ENCODE measurements at places on chromosomes 2 and 18.

DNA sequence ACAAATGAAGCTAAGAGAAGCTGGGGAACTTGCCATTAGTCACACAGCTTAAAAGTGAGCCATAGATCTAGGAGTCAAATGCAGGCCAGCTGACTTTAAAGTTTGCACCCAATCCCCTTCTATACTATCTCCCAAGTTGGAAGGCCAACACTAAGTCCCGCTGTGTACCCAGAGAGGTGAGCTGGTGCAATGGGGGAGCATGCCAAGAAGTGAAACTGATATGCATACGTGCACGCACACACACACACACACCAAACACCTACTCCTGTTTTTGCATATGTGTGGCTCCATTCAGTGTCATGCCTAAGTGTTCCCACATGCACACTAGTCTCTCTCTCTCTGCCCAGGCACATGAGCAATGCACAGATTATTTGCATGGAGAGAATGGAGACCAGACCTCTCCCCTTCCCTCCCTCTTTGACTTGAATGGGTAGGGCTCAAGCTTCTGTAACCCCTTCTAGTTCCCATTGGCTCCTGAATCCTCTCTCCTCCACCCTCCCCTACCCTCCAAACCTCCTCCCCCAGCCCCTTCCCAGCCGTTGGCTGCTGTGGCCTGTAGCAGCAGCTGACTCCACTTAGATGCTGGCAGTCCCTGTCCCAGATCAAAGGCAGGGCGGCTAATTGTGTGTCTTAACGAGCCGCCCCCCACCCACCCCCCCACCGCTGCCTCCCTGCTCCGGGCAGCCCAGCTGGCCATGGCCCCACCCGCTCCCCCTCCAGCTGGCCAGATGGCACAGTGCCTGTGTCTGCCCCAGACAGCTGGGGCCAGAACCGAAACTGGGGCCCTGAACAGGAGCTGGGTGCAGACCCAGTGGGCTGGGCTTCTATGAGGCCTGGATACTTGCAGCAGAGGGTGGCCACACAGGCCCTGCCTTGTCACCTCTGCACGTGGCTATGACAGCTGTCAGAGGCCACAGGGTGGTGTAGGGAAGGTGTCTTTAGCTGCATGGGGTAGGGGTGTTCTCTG is 5.6 kb downstream of the WNT10A start:
- no peak for DNase-seq

GRCh38 chr2:96928277-96928781 is 58.1 kb downstream of the FAM178B start:
- DNase-seq = no peak

DNA sequence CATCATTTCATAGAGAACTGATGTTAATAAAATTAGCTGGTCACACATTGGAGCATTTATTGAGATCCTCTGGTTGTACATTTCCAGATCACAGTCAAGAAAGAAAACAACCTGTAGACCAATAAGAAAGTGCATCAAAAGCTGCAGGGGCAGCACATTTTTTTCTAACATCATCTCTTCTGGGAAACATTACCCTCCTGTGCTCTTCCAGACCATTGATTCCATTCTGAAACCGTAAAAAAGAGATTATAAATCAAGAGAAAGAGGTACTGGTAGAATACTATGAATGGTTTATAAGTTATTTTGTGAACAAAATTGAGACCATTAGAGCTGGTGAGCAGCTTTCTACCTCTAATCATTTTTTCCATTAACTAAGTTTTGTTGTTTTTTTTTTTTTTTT is 1548.2 kb upstream of the CELF4 start:
- no peak for DNase-seq

DNA sequence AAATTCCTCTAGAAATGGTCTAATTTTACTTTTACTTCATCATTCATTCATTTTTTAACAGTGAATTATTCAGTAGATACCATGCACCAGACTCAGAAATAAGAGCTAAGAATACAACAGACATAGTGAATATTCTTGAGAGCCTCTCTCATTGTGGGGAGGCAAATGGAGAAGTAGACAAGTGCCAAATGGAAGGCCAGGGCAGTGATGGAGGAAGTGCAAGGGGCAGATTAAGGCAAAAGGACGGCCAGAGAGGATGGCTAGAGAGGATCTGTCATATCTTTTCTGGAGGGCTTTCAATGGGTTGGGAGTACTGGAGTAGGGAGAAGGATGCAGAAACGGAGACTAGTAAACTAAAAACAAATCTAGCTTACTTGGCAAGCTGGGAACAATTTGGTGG is 19.0 kb upstream of the RMDN2 start:
- no peak for DNase-seq

DNA sequence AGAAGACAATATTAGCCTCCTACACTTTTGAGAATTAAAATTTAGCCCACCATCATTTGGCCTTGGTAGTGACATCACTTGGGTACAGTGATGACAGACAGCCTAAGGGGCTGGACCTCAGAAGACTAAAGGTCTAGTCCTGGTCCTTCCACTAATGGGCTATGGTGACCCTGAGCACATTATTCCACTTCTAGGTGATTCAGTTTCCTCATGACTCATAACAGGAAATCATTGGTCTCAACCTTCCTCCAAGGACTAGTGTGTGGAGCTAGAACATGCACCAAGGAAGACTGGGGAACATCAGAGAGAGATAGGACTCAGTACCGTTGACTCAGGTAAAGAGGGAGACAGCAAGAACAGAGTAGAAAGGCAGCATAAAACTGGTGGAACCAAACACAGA is 64.0 kb downstream of the TFCP2L1 start:
- no peak for DNase-seq

- peak; percentile 7 for DNase-seq
These were observed 46.1 kb upstream of the TBC1D8 start for GRCh38 chr2:101197215-101197745.

- DNase-seq = no peak
These were observed 158.1 kb downstream of the RBM43 start for GRCh38 chr2:151103551-151103950.

- DNase-seq = no peak
These were observed 25.6 kb upstream of the KLHL14 start for GRCh38 chr18:32798209-32798960.

GRCh38 chr2:101148777-101149176 is 2.4 kb downstream of the TBC1D8 start:
- DNase-seq = no peak

- DNase-seq = no peak
These were observed 123.1 kb downstream of the KYNU start for GRCh38 chr2:143000599-143000998.

GRCh38 chr18:27130065-27130630 is 55.0 kb downstream of the CHST9 start:
- DNase-seq = no peak

DNA sequence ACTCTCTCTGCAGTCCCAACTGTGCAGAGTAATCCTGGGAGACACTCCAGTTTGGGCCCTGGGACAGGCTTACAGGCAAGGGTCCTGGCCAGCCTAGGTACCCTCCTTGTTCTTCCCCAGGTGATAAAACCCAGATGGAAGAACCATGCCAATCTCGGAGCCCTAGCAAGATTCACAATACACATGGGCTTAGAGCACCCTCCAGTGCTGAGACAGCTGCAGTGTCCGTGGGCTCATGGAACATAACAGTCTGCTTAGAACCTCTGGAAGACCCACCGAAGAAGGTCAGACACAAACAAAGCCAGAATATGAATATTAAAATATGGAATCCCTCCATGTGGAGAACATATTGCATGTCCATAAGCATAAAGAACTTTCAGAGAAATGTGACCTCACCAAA is 568.1 kb downstream of the KCNJ3 start:
- DNase-seq = no peak

DNA sequence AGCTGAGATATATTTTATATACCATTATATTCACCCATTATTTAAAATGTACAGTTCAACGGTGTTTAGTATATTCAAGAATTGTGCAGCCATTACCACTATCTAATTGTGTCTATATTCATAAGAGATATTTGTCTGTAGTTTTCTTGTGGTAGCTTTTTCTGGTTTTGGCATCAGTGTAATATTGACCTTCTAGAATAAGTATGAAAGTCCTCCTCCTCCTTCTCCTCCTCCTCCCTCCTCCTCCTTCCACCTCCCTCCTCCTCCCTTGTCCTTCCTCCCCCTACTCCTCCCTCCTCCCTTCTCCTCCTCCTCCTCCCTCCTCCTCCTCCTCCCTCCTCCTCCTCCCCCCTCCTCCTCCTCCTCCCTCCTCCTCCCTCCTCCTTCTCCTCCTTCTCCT is 72.0 kb downstream of the MERTK start:
- DNase-seq = no peak

DNA sequence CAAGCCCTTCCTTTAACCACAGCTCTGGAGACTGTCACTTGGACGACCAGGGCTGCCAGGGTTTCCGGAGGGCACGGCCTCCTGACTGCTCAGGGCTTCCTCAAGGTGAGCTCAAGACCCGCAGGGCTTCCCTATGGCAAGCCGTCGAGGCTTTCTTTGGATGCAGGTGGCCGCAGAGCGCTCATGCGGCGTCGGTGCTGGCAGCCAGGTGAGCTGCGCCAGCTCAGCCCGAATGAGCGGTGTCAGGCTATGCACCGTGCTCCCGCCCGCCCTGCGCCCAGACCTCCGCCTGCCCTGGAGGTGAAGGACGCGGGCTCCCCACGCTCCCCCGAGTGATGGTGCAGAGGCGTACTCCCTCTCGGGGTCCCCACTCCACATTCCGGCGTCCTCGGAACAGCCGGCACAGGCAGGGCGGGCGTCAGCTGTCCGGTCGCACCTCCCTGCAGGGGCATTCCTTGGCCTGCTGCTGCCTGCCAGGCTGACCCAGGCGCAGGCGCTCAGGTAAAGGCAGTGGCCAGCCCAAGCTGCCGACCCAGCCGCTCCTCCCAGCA is 20.8 kb upstream of the TUBB6 start:
- DNase-seq = no peak

DNA sequence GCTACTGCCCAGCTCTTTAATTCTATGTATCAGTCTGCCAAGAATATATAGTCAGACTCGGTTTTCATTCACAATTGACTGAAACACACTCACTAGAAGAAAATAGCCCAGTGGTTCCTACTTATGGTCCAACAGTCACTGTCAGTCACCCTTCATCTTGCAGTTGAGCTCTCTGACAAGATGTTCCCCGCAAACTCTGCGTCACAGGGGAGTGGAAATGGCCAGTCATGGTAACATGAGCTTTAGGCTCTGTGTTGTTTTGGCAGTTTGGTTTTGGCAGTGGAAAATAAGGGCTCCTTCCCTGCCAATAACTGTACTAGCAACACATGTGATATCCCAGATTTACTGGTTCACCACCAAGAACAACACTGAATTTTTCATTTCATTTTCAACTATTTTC is 122.5 kb downstream of the PRPF40A start:
- no peak for DNase-seq

DNA sequence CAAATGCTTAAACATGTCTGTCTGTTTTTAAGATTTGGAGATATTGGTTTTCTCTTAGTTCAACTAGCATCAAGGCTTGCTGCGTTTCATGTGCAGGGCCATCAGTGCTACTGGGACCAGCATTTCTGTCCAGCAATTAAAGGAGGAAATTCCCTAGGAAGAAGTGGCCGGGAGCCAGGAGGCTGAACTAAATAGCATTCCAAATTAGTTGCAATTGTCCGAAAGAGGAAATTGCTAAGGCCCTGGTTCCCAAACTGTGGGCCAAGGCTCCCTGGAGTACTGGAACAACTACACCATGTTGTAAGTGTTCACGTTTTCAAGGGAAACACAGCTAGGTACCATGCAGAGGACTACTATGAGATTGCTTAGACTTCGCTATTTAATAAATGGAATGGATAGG is 257.9 kb downstream of the PTPRM start:
- no peak for DNase-seq

DNA sequence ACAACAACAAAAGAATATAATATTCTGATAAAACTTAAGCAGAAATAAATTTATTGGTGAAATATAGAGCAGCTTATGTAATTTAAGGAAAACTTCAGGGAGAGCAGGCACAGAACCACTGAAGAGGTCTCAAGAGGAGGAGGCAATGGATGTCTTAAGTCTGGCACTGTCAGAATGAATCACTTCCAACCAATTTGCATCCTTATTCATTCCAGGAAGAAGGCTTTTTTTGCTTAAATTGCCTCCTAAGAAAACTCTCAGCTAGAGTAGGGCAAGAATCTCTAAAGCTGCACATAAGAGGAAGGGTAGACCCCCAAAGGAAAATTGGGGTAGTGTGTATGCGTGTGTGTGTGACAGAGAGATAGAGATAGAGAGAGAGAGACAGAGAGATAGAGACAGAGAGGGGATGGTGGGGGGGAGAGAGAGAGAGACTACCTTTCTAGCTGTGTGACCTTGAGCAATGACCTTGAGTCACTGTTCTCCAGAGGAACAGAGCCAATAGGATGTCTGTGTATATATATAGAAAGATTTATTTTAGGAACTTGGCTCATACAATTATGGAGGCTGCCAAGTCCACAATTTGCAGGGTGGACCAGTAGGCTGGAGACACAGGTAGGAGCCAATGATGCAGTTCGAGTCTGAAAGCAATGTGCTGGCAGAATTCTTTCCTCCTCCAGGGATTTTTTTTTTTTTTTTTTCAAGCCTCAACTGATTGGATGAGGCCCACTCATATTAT is 96.4 kb upstream of the LINC00305 start:
- no peak for DNase-seq

- DNase-seq = no peak
These were observed 334.0 kb downstream of the CTNNA2 start for GRCh38 chr2:79846878-79847277.

DNA sequence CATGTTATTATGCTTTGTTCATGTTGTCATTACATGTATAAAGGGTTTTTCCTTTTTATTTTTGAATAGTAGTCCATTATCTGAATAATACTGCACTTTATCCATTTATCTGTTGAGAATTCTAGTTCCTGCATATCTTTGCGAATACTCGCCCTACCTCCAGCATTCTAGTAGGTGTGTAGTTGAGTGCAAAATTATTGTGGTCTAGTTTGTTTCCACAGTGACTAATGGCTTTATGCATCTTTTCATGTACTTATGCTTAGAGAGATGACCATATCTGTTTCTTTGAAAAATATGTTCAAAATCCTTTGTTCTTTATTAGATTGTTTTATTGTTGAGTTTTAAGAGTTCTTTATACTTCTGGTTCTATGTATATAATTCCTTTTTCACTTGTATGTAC is 48.8 kb downstream of the EIF5B start:
- no peak for DNase-seq

GRCh38 chr2:140657657-140658056 is 1473.2 kb downstream of the LRP1B start:
- DNase-seq = no peak

- DNase-seq = no peak
These were observed 59.4 kb downstream of the STEAP3 start for GRCh38 chr2:119282996-119283511.

GRCh38 chr2:223856584-223856983 is 19.2 kb upstream of the AP1S3 start:
- DNase-seq = no peak
